NCI-H1105 (cell line): ENCODE measurements at places on chromosomes 1 and 21.

GRCh38 chr1:47444562-47445465, 7.0 kb downstream of the FOXD2 start:
- no peak for DNase-seq

DNA sequence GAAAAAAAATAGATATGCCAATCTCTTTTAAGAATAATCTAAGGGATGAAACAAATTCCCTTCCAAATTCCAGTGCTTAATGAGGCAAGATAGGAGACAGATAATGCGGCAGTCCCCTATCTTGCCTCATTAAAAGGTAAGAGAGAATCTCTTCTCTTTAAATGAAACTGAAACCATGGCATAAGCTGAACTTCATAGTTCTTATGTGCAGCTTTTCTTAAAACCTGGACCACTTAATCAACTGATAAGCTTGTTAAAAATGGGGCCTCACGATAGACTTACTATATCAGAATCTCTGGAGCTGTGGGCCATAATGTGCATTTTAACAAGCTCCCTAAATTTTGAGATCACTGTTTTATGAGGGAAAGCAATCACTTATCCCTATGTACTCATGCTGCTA, 79.2 kb downstream of the NIBAN1 start:
- DNase-seq, result no peak

- peak; percentile 76 for DNase-seq
Observed at GRCh38 chr1:16145030-16145661, 10.7 kb downstream of the EPHA2 start.

- DNase-seq, result no peak
Observed at GRCh38 chr21:16194788-16195537, 465.2 kb downstream of the USP25 start.

DNA sequence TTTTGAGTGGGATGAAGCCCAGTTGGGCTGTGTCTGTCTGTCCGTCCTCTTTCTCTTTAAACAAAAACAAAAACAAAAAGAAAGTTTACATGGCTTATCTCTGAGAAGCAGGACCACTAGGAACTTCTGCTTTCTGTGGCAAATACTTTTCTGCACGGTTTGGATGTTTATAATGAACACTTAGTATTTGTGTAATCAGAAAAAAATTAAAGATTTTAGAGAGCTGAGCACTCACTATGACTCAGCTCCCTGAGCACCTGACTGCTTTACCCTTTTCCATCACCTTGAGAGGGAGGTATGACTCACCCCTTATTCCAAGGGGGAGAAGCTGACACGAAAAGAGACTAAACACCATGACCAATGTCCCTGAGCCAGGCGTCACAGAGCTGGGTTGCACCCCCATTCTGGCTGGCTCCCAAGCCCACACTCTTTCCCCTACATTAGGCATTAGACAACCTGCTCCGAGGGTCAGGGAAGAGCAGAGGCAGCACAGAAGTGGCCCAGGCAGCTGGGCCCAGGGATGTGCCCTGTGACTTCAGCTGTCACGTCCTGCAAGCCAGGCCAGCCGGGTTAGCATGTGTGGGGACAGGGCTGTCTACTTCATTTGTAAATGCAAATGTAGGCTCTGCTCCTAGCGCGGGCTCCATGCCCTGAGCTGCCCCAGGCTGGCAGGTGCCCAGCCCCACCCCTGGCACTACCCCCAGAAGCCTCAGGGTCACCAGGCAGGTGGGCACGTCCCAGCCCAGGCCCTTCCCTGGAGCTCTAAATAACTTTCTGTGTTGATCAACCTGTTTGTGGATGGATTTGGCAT, 30.4 kb downstream of the RAP1GAP start:
- DNase-seq, result peak; percentile 23

- no peak for DNase-seq
Observed at GRCh38 chr21:42616446-42616845, 37.0 kb upstream of the PDE9A start.

DNA sequence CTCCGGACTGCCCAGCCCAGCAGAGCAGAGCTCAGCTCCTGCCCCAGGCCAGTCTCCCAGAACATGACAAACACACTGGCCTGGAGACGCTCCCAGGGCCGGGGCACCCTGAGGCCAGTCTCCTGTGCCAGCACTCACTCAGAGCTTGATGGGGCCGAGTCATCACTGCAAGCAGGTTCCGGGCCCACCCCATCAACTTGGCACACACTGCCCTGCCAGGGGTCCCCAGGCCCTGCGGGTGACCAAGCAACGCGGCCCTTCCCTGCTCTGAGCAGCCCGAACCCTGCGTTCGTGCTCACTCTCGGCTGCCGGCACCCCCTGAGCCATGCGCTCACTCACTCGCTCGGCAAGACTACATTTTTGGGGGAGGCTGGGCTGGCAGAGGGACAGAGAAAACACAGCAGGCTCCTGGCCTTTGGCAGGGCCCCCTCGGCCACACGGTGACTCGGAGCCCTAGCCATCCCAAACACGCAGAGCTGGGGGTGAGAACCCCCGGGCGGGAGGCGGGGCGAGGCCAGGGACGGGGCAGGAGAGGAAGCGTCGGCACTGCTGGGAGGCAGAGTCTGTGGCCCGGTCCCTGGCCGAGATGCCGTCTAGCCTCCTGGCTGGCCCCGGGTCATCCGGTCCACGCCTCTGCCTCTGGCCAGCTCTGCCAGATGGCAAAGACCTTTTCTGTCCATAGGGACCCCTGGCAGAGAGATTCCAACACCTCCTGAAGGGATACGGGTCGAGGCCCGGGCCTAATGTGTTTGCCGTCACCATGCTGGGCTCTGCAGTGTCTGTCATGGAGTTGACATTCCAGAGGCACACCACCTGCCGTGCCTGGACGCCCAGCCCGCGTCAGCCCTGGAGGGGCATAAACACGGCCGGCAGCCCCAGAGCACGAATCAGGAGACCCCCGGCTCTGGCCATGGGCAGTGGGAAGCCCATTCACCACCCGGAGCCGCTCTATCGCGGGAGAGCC, 68.0 kb downstream of the MEGF6 start:
- no peak for DNase-seq

- DNase-seq, result no peak
Observed at GRCh38 chr21:16437586-16437985, 707.8 kb downstream of the USP25 start.

DNA sequence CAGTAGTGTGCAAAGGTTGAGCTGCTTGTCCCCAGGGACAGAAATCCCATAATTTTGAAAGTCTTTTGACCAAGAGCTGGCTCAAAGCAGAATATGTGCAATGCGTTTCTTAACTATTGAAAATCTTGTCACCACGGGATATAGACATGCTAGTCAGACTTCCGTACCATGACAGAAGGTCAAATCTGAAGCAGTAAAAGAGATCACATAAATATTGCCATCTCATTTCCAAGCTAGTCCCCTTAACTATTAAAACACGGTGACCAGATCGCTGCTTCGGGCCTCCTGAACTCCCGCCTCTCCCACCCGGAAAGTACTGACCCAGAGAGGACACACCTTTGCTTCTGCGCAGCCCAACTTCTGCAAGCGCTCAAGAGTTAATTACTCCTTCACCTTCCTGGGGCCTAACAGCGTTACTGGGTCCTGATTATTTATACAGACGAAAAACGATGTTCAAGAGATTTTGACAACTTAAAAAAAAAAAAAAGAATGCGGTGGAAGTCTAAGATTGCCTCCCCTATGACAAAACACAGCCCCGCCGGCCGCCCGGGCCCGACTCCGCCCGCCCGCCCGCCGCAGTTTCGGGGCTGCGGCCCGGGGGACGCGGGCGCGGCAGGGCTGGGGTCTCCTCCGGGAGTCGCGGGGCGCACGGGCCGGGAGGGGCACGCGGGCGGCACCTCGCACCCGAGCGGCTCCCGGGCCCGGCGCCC, 692 bp downstream of the SORT1 start:
- no peak for DNase-seq

DNA sequence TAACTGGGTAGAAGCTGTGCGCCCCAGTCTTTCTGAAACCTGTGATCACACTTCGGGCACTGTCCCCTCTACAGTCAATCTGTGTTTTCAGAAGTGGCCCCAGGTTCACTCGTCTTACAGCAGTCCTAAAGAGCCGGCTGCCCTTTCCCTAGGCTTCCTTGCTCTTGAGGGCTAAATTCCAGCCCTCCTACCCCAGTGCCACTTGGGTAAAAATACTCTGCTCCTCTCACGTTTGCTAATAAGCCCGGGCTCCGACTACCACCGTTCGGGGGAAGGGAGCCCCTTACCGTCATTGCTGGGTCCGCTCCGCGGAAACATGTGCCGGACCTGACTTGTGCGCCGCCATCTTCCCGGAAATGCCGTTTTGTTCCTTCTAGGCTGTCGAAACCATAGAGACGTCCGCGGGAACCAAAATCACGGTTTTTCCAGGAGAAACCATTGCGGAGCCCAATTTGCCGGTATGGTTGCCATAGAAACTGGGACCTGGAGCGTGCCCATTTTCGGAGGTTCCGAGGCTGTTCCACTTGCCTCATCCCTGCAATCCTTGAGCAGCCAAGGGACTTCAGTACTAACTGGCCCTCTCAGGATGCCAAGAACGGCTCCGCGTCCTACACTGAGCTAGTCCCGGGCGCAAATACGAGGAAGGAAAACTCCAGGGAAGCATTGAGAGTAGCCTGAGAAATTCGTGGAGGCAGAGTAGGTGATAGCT, at the start of gene GPATCH4:
Gene GPATCH4 (minus strand): TSS at position 358 of the 709 bp plus-strand sequence.
- DNase-seq, result peak; percentile 80

GRCh38 chr1:59219916-59220315, 77.0 kb upstream of the FGGY start:
- DNase-seq, result no peak

GRCh38 chr21:44431300-44431699, 24.0 kb upstream of the LRRC3 start:
- DNase-seq, result no peak

DNA sequence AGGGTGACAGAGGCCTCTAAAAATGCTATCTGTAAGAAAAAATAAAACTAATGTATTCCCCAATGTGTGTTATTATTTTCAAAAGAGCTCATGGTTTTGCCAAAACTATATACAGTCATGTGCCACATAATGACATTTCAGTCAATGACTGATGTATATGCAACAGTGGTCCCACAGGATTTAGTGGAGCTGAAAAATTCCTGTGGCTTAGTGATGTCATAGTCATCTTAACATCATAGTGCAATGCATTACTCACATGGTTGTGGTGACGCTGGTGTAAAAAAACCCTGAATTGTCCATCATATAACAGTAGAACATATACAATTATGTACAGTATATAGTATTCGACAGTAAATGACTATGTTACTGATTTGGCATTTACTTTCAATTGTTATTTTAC, 172.4 kb downstream of the CACNA1E start:
- no peak for DNase-seq

- peak; percentile 68 for DNase-seq
Observed at GRCh38 chr1:204503122-204503912, 8.7 kb upstream of the PIK3C2B start.

GRCh38 chr1:44608141-44608540, 66.1 kb downstream of the TMEM53 start:
- no peak for DNase-seq

- DNase-seq, result no peak
Observed at GRCh38 chr1:97603776-97604175, 317.1 kb downstream of the DPYD start.

DNA sequence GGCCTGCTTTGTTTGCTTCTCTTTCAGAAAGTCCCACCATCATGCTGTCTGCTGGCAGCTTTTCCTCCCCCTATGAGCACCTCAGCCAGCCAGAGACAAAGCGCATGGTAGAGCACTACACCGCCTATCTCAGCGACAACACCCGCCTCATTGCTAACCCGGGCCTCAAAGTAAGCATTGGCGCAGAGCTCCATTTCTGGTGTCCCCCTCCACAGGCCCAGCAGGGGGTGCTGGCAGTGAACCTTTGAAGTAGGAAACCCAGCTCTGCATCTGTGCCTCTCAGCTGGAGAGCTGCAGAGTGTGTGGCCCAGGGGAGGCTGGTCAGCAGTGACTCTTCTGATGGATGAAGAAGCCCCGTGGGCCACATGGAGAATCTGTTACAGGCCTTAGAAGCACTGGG, 81.2 kb upstream of the RAVER2 start:
- no peak for DNase-seq

DNA sequence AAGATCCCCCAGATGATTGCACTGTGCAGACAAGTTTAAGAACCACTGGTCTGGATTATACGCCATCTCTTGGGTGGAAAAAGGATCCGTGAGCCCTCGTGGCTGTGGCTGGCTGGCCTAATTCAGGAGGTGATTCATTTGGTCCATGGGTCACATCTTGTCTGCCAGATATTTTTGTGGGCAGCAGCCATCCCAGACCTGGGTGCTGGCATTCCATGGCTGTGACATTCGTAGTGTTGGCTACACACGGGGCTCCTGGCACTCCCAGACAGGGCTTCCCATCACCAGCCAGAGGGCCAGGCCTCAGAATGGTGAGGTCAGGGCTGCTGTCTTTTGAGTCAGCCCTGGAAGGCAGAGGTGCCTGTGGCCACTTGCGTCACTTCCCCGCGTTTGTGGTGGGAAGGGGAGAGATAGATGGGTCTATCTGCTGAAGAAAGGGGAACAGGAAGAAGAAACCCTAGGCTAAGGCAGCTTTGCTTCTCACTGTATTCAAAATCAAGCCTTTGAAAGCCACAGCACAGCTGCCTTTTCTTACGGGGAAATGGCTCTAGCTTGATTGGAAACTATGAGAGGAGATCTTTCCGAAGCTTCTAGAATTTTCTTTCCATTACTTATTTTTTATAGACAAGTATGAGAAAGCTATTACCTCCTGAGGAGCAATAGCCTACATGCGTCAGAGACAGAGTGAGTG, 32.4 kb downstream of the EIF2D start:
- DNase-seq, result no peak

DNA sequence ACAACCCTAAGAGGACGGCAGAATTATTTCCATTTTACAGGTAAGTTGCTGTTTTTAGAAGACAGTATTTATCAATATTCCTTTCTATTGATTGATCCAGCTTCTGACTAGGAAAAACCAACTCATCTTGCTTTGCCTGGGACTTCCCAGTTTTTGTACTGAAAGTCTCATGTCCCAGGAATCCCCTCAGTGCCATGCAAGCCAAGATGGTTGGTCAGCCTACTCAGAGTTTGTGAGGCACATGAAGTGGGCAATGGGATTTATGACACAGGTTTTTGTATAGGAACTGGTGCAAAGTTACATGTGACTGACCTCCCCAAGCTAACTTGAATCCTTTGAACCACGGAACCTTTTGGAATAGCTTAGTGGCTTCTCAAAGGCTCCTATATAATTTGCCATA, 45.5 kb downstream of the GNG12 start:
- no peak for DNase-seq

DNA sequence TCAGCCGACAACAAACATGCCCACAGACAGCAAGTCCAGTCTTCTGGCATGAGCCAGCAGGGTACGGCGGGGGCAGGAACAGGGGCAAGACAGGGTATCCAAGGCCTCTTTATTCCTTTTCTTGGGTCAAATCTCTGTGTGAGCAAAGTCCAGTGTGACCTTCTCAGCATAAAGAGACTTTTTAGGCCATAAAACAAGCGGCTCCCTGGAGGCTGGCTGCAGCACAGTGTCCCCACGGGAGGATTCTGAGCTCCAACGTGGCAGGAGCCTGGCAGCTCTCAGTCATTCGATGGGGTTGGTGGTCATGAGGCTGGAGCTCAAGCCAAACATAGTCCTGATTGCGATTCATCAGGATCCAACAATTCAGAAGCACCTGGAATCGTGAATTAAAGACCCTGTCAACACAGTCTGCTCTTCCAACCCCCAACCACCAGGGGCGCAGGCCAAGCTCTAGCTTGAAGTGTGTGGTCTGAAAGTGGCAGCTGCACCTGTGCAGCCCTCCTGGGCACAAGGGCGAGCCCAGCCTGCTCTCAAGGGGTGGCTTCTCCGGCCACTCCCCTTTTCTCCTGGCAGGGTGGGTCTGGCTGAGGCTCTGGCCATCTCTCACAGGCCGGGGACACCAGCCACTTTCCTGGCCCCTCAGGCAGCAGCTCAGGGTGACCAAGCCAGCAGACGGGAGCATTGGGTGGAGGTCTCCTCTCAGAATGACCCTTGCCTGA, 62.1 kb downstream of the SLC66A1 start:
- DNase-seq, result no peak
